Mesothelial cell of epicardium (in vitro differentiated cells): ENCODE measurements at places on chromosomes 12 and 14.

GRCh38 chr12:132245521-132246101, 83.8 kb downstream of the GALNT9 start:
- no peak overlapping the region for H3K27ac ChIP-seq
- no peaks in the 10 kb centered on the region for H3K4me1 ChIP-seq
- peaks cover 43% of the 10 kb centered on the region for H3K27me3 ChIP-seq
- no peak overlapping the region for H3K4me3 ChIP-seq

GRCh38 chr14:36085861-36086260, 90.7 kb downstream of the PTCSC3 start:
- no peak for DNase-seq
- H3K4me1 ChIP-seq, result peaks cover 4% of the 10 kb centered on the region
- H3K36me3 ChIP-seq, result no peaks in the 10 kb centered on the region
- no peak overlapping the region for H3K4me3 ChIP-seq
- H3K27me3 ChIP-seq, result no peaks in the 10 kb centered on the region

DNA sequence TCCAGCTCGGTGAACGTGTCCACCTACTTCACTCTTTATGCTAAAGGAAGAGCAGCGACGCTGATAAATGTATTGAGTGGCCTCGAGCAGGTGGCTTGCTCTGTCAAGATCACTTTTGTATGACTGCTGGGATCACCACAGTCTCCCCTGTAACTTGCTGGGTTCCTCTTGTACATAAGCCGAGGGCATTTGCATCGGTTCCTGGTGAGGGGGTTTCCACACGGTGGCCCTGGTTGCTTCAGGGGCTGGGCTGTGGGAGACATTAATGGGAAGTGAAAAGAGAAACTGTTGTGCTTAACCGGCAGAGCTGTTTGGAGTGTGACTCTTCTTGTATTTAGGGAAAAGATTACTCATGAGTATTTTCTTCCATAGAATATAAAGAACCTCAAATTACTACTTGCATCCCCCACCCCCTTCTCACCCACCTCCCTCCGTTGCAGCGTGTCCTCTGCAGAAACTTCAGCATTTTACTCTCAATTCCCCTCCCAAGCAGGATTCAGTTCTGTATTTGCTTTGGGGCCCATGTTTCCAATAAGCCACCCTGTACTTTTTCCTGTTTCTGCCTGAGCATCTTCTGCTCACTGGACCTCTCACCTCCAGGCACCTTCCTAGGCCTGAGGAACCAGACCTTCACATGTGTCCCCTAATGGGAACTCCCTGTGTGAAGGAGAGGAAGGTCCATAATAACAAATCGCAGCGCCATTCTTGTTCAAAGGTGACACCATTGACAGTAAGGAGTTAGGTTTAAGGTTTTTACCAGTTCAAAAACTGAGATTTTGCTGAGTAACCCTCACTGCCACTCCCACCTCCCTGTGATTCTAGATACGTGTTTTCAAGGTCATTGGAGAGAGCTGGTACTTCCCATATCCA, 187.0 kb downstream of the ETV6 start:
- no peak for DNase-seq
- peaks cover 25% of the 10 kb centered on the region for H3K36me3 ChIP-seq
- no peaks in the 10 kb centered on the region for H3K27me3 ChIP-seq
- H3K4me1 ChIP-seq, result peaks cover 9% of the 10 kb centered on the region
- H3K27ac ChIP-seq, result no peak overlapping the region

DNA sequence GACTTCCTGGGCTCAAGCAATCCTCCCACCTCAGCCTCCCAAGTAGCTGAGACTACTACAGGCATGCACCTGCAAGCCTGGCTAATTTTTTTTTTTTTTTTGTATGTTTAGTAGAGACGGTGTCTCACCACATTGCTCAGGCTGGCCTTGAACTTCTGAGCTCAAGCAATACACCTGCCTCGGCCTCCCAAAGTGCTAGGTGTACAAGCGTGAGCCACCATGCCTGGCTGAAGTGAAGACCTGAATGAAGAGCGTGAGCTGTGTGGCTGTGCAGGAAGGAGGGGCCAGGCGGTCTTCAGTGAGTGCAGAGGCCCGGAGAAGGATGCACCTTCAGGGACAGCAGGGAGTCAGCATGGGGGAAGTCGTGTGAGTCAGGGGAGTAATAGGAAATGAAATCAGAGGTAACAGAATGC, 14.9 kb upstream of the NFKBIA start:
- DNase-seq, result no peak
- no peaks in the 10 kb centered on the region for H3K36me3 ChIP-seq
- H3K4me1 ChIP-seq, result peaks cover 16% of the 10 kb centered on the region
- H3K4me3 ChIP-seq, result no peak overlapping the region
